Ovary (tissue), 10 donors: ENCODE measurements at places on chromosomes 3 and 15. TPM values are rescaled to one million over a fixed set of nuclear protein-coding genes. Genes with fewer than 3 reads are reported as not detected.

The CELF6 gene
- 4.2 TPM for total RNA-seq

The GOLGA6D gene
- total RNA-seq: not detected

The GOLGA8G gene
- total RNA-seq: not detected

The MME gene
- total RNA-seq: 2.1 TPM

The EFL1 gene
- total RNA-seq: 9.8 TPM

The NXPE3 gene
- 15.2 TPM for total RNA-seq

The CHRD gene
- total RNA-seq: 18.9 TPM

The ITIH4 gene
- 8.4 TPM for total RNA-seq

The ST8SIA2 gene
- not detected for total RNA-seq

The IMPG2 gene
- 0.69 TPM for total RNA-seq

The SLC24A5 gene
- not detected for total RNA-seq

The HCLS1 gene
- total RNA-seq: 27.8 TPM

GRCh38 chr3:72346526-72346926, 501.7 kb downstream of the SHQ1 start:
- no peak overlapping the region for H3K27ac ChIP-seq
- no peaks in the 10 kb centered on the region for H3K27me3 ChIP-seq
- H3K36me3 ChIP-seq: no peaks in the 10 kb centered on the region
- no peak for DNase-seq

GRCh38 chr3:123668906-123669305, 84.1 kb upstream of the HACD2 start:
- no peaks in the 10 kb centered on the region for H3K36me3 ChIP-seq
- peaks cover 1% of the 10 kb centered on the region for H3K4me1 ChIP-seq
- no peak for DNase-seq
- no peaks in the 10 kb centered on the region for H3K27me3 ChIP-seq
- no peak overlapping the region for H3K27ac ChIP-seq

GRCh38 chr3:101984356-101984755, 135.0 kb downstream of the NFKBIZ start:
- no peaks in the 10 kb centered on the region for H3K36me3 ChIP-seq
- no peak overlapping the region for H3K4me3 ChIP-seq
- H3K4me1 ChIP-seq: no peaks in the 10 kb centered on the region
- no peak overlapping the region for H3K27ac ChIP-seq

GRCh38 chr15:80906159-80906766, 83.4 kb downstream of the MESD start:
- H3K4me3 ChIP-seq: no peak overlapping the region
- no peaks in the 10 kb centered on the region for H3K36me3 ChIP-seq
- no peaks in the 10 kb centered on the region for H3K27me3 ChIP-seq
- peaks cover 1% of the 10 kb centered on the region for H3K4me1 ChIP-seq
- no peak for DNase-seq

DNA sequence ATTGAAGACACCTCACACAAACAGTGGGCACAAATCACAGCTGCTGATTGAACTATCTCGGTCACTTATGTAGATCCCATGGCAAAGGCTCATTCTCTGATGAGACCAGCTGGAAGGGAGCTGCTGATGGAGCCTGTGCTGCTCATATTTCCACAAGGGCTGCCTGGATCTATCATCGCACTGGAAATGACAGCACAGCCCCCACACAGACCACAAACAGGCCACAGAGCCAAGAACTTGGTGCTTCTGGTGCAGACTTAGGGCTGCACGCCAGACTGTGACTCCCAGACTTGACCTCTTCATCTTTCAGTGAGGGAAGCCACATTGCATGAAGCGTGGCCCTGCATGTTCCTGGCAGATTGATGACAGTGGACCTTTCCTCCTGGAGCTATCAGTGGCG, 197.6 kb downstream of the MINAR1 start:
- H3K4me1 ChIP-seq: no peaks in the 10 kb centered on the region
- H3K4me3 ChIP-seq: no peak overlapping the region
- no peaks in the 10 kb centered on the region for H3K36me3 ChIP-seq

GRCh38 chr3:147413686-147414389, 4.7 kb downstream of the ZIC1 start:
- H3K36me3 ChIP-seq: no peaks in the 10 kb centered on the region
- DNase-seq: no peak
- H3K27ac ChIP-seq: no peak overlapping the region
- H3K27me3 ChIP-seq: peaks cover 4% of the 10 kb centered on the region
- peak overlapping the region; percentile 16 for H3K4me3 ChIP-seq

DNA sequence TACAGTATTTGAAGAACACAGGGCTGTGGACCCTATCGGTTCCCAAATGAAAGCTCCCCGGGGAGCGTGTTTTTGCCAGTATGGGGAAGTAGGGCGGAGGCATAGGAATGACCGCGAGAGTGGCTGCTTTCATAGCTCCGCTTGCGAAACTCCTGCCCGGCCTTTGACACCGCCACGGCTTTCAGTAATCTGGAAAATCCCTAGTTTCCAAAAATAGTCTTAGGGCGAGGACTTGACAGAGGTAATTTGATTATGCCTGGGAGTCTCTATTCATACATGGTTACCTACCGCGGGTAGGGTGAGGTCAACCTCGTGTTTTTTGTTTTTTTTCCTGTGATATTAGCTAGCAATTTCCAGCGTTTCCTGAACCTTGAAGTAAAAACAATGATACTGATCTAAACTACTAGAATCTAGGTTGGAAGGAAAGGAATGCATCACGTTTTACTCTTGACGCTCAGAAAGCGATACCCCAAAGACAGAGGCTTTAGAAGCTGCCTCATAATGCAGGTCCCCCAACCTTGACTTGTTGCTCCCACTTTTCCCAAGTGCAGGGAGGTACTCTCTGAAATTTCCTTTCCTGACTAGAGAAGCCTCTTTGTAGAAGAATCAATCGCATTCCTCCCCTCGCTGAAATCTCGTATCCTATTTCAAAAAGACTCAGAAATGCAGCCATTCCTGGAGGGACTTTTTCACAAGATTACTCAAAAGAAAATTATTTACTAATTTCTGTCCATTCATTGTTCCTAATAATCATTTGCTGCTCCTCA, 894 bp upstream of the CCNL1 start:
- peak overlapping the region; percentile 99 for H3K4me3 ChIP-seq
- H3K4me1 ChIP-seq: peaks cover 3% of the 10 kb centered on the region
- DNase-seq: peak; percentile 88

GRCh38 chr3:12891985-12892839, 50.8 kb upstream of the RPL32 start:
- no peak overlapping the region for H3K4me3 ChIP-seq
- H3K4me1 ChIP-seq: no peaks in the 10 kb centered on the region
- H3K27me3 ChIP-seq: no peaks in the 10 kb centered on the region

DNA sequence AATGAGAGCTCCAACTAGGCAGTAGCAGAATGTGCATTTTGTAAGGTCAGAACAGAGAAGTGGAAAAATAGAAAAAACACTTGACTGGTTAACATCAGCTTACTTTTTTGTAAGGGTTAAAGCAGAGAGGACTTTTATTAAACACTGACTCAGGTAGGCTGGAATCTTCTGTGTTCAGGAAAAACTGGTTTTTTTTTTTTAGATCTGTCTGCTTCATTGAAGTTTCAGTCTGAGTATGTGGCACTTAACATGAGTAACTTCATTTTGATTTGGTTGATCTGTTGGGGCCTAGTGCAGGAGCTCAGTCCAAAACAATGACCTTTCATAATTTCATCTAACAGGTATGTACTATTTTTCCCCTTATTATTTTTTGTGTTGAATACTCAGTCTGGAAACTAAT, 141.1 kb downstream of the DOCK3 start:
- no peaks in the 10 kb centered on the region for H3K27me3 ChIP-seq
- no peaks in the 10 kb centered on the region for H3K36me3 ChIP-seq
- H3K4me3 ChIP-seq: no peak overlapping the region
- no peak overlapping the region for H3K27ac ChIP-seq

DNA sequence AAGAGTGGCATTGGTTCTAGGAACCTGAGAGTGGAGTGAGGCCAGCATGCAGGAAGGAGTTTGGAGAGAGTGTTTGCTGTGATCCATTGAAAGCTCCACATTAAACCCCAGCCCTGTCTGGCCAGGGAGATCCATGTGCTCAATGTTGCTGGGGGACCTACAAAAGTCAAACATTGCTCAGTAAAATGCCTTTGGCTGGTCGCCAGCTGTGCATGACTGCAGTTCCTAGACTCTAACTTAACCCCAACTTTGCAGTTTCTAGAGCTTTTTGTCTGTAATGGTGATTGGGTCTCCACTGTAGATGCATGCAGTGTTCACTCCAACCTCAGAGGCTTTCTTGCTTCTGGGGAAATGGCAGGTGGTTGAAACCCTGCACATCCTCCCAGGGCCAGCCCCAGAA, 99.7 kb upstream of the ABHD17C start:
- H3K36me3 ChIP-seq: no peaks in the 10 kb centered on the region
- no peaks in the 10 kb centered on the region for H3K4me1 ChIP-seq
- H3K27ac ChIP-seq: no peak overlapping the region
- H3K4me3 ChIP-seq: no peak overlapping the region
- DNase-seq: no peak

GRCh38 chr3:187165144-187165543, 25.8 kb upstream of the RPL39L start:
- no peaks in the 10 kb centered on the region for H3K36me3 ChIP-seq
- no peak overlapping the region for H3K4me3 ChIP-seq
- no peak for DNase-seq
- no peaks in the 10 kb centered on the region for H3K27me3 ChIP-seq
- H3K4me1 ChIP-seq: peaks cover 1% of the 10 kb centered on the region

DNA sequence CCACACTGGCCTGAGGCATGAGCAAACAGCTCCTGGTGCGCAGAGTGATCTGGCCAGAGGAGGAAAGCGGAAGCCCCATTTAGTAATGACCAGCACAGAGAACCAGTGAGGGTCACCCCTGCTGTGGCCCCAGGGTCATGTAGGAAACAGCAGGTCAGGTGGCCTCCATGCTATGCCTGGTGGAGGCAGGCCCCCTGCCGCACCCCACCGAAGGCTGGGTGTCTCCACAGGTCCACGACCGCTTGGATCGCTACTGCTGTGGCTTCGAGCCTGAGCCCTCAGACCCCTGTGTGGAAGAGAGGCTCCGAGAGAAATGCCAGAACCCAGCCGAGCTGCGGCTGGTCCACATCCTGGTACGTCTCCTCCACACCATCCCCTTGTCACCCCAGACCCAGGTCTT, 52.6 kb downstream of the POMGNT2 start:
- no peaks in the 10 kb centered on the region for H3K27me3 ChIP-seq
- no peaks in the 10 kb centered on the region for H3K36me3 ChIP-seq
- H3K4me1 ChIP-seq: peaks cover 2% of the 10 kb centered on the region
- no peak for DNase-seq
- no peak overlapping the region for H3K4me3 ChIP-seq

- peak; percentile 72 for DNase-seq
- H3K4me1 ChIP-seq: peaks cover 1% of the 10 kb centered on the region
- H3K4me3 ChIP-seq: peak within 1 kb of the TSS; percentile 97
Measured at GRCh38 chr15:38252481-38253350, at the start of gene SPRED1. TSS of gene SPRED1 (plus strand) at chr15:38252836. CDS start at chr15:38253186, 350 bp downstream.

DNA sequence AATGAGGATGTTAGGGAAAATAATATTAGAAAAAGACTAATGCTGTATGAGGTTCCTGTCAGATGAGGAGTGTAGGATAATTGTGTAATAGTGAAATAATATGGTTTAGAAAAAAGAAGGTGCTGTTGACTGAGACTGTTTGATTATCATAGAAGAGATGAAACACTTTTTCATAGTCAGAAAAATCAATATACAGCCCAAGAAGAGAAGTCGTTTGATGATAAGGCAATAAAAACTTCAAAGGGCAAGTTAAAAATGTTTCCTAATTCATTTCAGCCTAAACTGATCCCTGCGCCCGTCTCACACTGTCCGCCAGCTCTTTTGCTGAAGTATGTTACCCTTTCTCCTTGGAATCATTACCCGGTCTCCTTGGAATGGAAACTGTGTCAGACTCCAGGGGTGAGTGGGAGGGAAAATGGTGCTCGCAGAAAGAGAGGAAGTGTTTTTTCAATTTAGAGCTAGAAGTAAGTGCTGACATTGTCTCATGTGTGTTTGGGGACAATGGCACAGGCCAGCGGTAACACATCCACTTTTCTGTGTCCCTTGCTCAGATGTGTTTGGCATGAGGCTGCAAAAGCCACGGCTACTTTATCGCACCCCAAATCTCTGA, 23.6 kb downstream of the DUT start:
- H3K36me3 ChIP-seq: no peaks in the 10 kb centered on the region
- no peaks in the 10 kb centered on the region for H3K4me1 ChIP-seq
- no peak for DNase-seq

DNA sequence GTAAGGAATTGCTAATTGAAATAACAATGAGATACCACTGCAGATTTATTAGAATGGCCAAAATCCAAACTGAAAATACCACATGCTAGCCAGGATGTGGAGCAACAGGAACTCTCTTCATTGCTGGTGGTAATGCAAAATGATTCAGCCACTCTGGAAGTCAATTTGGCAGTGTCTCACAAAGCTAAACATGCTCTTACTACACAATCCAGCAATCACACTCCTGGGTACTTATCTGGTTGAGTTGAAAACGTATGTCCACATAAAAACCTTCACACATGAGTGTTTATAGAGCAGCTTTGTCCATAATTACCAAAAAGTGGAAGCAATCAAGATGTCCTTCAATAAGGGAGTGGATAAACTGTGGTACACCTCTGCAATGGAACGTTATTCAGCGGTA, 113.3 kb downstream of the SMAD6 start:
- H3K36me3 ChIP-seq: no peaks in the 10 kb centered on the region
- no peaks in the 10 kb centered on the region for H3K4me1 ChIP-seq
- H3K4me3 ChIP-seq: no peak overlapping the region
- H3K27ac ChIP-seq: no peak overlapping the region

- H3K27me3 ChIP-seq: no peaks in the 10 kb centered on the region
- peaks cover 7% of the 10 kb centered on the region for H3K4me1 ChIP-seq
- no peak for DNase-seq
- no peaks in the 10 kb centered on the region for H3K36me3 ChIP-seq
- no peak overlapping the region for H3K4me3 ChIP-seq
- H3K27ac ChIP-seq: no peak overlapping the region
Measured at GRCh38 chr3:107816107-107816506, 274.7 kb downstream of the CD47 start.

DNA sequence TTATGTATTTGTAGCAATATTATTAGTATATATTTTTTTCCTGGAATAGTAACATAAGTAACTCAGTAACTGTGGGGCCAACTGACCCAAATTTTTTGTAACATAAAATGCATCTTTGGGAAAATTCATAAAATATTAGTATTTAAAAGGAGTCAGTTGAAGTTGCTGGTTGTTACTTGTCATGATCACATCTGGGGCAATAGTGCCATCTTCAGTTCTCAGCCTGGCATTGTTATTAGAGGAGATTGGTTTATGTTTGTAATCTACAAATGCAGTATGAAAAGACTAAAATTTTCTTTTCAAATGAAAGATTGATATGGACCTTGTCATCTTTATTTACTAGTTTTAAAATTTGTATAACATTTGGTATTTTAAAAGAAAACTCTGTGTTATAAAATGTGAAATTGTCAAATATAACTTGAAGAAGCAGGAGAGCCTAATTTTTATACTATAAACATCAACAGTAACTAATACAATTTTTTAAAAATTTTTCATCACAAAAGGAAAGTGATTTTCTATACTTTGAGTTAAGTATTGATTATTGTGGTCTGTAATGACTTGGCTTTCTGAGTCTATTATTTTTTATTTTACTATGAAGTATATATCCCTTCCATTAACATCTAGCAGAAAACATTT, 38.8 kb upstream of the MLF1 start:
- no peaks in the 10 kb centered on the region for H3K4me1 ChIP-seq
- no peak overlapping the region for H3K27ac ChIP-seq
- H3K36me3 ChIP-seq: no peaks in the 10 kb centered on the region
- no peak for DNase-seq
- no peaks in the 10 kb centered on the region for H3K27me3 ChIP-seq
- H3K4me3 ChIP-seq: no peak overlapping the region

GRCh38 chr3:50806806-50807205, 132.1 kb downstream of the DOCK3 start:
- H3K27me3 ChIP-seq: no peaks in the 10 kb centered on the region
- no peak for DNase-seq
- H3K36me3 ChIP-seq: no peaks in the 10 kb centered on the region
- no peak overlapping the region for H3K27ac ChIP-seq

GRCh38 chr3:14788644-14789043, 30.1 kb upstream of the FGD5 start:
- H3K36me3 ChIP-seq: no peaks in the 10 kb centered on the region
- DNase-seq: no peak
- H3K4me1 ChIP-seq: peaks cover 5% of the 10 kb centered on the region
- no peaks in the 10 kb centered on the region for H3K27me3 ChIP-seq
